DMS53 (cell line): ENCODE measurements at places on chromosomes 16 and 17.
A peak's percentile ranks its signal among the peaks of the same experiment; 100 is the strongest.

DNA sequence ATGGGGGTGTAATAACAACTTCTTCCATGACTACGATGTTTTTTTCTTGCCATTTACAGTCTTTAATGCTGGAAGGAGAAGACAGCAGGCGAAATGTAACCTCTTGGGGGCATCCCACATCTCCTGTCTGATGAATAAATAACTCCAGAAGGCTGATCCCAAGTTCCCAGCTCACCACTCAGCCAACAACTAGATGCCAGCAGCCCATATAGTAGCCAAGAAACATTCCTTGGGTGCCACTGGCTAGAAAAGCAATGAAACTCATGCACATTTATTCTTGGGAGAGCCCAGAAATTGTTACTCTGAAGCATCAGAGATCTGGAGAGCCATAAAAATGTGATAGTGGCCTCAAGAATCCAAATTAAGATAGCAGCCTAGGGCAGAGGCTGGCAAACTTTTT lies 22.7 kb upstream of the TMEM101 start:
- no peak for DNase-seq

DNA sequence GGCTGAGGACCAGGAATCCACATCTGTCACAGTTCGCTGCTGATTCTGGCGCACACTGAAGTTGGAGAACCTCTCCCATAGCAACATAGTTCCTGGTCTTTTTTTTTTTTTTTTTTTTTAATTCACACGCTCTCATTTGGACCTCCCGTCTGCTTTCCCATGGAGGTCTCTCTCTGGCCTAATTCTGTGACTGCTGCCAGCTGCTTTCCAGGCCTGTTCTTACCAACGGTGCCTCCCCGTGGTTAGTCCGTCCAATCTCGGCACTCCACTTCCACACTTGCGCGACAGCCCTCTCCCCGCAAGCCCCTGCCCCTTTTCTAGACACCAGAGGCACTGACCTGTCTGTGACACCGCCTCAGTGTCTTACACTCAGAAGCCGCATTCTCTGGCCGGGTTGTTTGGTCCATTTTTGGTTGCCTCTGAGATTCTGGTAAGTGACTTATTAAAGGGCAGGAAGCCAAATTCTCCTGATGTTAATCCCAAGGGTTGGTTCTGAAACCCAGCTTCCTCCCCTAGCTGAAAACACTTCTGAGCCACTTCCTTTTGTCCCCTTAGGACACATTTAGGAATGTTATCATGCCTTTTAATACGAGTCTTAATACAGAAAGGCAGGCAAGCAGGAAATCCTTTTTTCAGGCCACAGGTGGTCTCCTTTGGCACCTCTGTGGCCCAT lies 1.1 kb upstream of the AKTIP start:
- DNase-seq: peak; percentile 50

- peak; percentile 72 for DNase-seq
Observed at GRCh38 chr16:80824623-80825364, 20.4 kb upstream of the CDYL2 start.

DNA sequence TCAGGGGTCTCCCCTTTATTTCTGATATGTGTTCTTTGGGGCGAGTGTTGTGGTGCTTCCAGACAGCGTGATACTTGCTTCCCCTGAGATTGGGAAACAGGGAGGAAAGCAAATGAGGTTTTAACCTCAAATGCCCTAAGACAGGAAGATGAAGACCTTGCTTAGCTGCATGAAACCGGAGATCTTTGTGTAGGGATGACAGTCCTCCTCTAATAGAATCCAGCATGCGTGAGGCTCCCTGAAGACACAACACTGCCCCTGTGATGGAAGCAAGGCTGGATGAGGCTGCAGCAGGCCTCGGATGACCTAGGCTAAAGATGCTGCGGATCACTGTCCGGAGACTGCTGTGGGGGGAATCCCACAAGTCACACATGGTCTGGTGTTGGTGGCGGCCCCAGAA lies 491.0 kb downstream of the CDH13 start:
- no peak for DNase-seq

DNA sequence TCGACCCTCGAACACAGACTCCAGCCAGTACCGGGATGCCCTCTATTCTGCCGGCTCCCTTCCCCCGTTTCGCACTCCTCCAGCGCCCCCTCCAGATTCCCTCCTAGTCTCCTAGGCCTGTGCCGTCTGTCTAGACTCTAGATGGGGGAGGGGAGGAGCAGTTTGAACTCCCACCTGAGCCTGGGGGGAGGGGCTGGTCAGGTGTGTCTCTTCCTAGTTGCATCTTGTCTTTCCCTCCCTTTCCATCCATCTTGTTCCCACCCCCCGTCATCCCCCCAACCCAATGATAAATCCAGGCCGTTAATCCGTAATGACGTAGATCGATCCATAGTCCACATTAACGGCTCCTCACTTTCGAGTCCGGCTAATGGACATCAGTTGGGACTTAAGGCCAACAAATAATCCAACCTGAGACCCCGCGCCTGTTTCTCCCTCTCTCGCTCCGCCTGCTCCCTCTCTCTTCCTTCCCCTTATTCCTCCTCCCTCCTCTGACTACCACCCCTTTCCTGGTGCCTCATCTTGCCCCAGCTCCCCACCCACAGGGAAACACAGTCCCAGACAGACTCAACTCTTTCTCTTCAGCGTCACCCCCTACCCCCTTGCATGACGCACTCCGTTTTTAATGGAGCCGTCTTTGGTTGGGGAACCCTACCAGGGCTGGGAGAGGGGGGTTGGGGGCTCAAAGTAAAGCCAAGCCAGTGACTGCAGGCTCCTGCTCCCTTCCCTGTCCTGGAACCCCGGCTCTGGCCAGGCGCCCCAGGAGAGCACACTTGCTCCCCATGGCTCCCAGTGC lies 3.4 kb upstream of the HOXB5 start:
- DNase-seq: no peak

GRCh38 chr16:55433030-55433429 lies 46.0 kb upstream of the MMP2 start:
- peak; percentile 8 for DNase-seq

DNA sequence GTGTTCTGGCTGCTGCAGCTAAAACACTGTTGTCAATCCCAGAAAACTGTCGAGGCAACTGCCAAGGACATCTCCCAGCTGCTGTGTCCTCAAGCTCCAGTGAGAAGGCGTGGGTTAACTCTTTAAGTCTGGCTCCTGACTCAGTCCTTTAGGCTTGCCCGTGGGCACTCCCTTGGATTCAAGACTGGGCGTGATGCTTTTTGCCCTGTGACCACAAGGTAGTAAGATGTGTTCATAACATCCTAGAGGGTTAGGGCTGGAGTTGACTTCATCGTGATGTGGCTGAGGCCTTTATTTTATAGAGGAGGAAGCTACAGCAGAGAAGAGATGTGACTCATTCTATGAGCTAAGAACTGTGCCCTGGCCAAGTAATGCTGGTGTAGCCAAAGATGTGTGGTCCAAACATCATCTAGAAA lies 50.9 kb upstream of the TEKT3 start:
- DNase-seq: no peak

- no peak for DNase-seq
Observed at GRCh38 chr17:79220713-79221291, 146.2 kb downstream of the ENGASE start.

GRCh38 chr16:53715023-53715384 lies 11.0 kb downstream of the FTO start:
- DNase-seq: no peak

DNA sequence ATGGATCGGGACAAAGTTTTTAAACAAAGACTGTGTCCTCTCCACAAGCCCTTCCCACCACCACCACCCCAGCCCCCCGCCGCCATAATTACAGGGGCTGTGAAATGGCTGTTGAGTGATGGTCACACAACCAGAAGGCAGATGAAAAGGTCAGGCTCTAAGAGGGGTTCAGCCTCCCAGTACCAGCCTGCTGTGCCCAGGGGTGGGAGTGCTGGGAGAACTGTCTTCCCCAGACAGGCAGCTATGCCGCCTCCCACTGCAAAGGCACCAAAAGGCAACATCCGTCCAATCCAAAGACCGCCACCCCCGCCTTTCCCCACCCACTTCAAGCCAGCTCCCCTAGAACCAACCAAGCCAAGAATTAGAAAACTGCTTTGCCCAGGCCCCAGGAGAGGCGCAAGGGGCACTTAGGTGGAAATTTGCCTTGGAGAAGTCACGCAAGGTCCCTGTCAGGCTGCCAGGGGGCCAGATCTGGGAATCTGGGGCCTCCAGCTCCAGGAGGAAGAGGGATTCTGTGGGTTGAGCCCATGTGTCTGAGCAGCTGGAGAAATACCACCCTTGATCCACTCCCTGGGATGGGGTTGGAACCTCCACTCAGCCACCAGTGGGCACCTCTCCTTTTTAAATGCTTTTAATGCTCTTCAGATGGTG lies 14.4 kb downstream of the CARHSP1 start:
- DNase-seq: no peak

DNA sequence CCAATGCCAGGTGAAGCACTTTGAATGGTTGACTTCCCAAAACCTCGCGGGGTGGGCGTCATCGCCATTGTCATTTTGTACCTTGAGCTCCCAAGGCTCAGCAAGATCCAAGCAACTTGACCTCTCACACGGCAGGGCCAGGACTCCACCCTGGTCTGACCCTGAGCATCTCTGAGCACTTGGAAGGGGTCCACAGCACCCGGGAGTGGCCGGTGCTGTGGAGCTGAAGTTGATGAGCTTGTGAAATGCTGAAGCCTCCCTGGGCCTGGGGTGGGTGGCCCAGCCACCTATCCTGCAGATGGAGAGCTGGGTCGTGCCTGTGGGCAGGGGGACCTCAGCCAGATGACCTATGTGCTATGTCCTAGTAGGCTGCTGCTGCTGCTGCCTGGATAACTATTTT lies 283.3 kb upstream of the FOXF1 start:
- DNase-seq: no peak

DNA sequence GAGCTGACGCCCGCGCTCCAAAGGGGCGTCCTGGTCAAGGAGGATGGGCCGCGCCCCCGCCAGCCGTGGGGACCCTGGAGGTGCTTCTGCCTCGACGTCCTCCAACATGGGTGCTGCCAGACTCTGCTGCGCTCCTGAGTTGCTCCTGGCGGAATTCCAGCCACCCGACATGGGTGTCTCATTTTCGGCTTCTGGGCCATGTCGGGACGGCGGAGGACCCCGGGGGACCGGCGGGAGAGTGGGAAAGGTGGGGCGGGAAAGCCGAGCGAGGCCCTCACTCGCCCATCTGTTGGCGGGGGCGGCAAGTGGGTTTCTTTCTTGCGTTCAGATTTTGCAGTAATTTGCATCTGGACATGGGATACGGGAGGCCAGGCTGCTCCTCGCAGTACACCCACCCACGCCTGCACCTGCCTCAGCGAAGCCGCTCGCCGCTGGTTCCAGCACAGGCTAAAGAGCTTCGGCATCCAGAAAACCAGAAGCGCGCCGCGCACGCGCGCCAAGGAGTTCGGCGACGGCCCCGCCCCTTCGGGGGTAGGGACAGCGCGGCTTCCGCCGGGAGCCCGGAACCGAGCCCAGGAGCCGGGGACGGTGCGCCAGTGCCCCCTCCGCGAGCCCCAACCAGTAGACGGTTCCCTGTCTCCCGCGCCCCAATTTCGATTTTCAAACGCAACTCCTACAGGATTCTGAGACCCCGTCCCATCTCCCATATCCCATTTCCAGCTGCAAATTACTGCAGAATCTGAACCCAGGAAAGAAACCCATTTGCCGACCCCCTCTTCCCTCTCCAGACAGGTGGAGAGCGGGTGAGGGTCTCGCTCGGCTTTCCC lies at the start of gene ARMC7:
Gene ARMC7 (plus strand): TSS at position 563 of the 827 bp plus-strand sequence. CDS start 320 bp downstream, outside the sequence.
- peak; percentile 95 for DNase-seq

GRCh38 chr16:26995522-26995921 lies 71.2 kb upstream of the C16orf82 start:
- DNase-seq: no peak

- DNase-seq: no peak
Observed at GRCh38 chr17:74680941-74681340, 31.8 kb downstream of the CD300LF start.

- no peak for DNase-seq
Observed at GRCh38 chr16:20931066-20931600, 30.6 kb downstream of the LYRM1 start.

GRCh38 chr17:83079352-83079747 lies at the start of gene METRNL:
Gene METRNL, plus strand, starts transcription at chr17:83079609. Its CDS starts 207 bp downstream, at chr17:83079816.
- peak; percentile 86 for DNase-seq

GRCh38 chr16:67935101-67935401 lies 1.6 kb downstream of the PSMB10 start:
- peak; percentile 65 for DNase-seq

- no peak for DNase-seq
Observed at GRCh38 chr17:48925251-48925990, 17.2 kb downstream of the UBE2Z start.

DNA sequence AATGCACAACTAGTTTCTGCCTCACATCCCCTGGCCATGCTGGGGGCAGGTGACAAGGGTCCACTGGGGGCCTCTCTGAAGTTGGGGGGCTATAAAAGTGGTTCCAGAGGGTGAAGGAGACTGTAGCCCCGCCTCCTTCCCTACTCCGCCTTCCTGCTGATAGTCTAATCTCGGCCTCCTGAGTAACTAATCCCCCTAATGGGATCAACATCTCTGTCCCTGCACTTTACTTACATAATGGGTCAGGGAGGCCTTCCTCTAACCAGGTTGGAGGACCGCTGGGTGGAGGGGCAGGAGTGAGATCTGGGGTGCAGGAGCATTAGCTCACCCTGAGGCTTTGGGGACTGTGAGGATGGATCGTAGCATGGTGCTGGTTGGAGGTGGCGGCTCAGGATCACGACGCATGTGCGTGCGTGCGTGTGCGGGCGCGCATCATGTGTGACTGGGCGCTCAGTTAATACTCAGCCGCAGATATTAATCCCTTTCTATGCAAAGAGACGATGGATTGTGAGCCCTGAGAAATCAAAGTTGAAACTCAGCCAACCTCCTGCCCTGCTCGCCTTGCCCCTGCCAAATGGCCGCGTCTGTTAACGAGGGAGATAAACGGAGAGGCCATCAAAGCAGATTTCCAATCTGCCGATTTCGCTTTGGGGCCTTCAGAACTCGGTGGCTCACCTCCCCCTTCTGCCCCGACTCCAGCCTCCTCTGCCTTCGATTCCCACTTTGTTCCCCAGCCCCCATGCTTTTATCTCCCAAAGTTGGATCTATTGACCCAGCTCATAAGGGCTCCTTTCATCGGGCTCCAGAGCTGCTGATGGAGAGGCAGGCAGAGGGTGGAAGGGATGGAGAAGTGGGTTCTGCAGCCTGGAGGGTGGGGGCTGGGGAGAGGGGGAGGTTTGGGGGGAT lies 107.3 kb downstream of the SDK2 start:
- no peak for DNase-seq

GRCh38 chr16:85485379-85485778 lies 127.7 kb upstream of the GSE1 start:
- DNase-seq: peak; percentile 32
